Activated CD8-positive, alpha-beta memory T cell treated with anti-CD3 and anti-CD28 coated beads for 1 hour (primary cell): ENCODE measurements at places on chromosomes 16 and 17.
A peak's percentile ranks its signal among the peaks of the same experiment; 100 is the strongest.

DNA sequence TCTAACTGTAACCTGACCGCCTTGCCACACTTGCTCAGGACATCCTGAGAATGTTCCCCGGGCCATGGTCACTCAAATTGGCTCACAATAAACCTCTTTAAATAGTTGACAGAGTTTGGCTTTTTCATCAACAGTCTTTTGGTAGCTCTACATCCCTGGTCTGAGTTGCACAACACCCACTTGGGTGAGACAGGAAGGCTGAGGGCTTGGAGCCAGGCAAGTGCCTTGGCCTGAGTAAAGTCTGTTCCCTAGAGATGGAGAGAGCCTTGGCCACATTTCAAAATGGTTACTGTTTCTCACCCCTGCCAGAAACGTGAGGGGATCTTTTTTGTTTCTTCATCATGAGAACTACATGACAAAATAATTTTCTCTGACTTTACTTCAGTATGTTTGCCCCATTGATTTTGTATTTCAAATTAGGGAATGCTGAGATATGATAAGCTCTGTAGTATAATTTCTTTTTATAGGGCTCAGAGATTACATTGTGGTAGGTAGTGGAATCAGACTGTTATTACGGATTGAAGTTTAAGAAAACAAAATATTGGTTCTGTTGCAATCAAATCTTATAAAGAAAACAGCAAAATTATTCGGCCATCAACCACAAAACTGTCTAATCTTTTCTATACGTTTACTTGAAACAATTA is 53.9 kb upstream of the NETO2 start:
- DNase-seq, result no peak

GRCh38 chr16:12293913-12294312 is 317.4 kb downstream of the SNX29 start:
- no peak for DNase-seq

GRCh38 chr16:47143677-47144558 is at the start of gene NETO2:
Gene NETO2, minus strand, starts transcription at chr16:47143945. Its CDS starts 333 bp downstream, at chr16:47143612.
- peak; percentile 44 for DNase-seq

DNA sequence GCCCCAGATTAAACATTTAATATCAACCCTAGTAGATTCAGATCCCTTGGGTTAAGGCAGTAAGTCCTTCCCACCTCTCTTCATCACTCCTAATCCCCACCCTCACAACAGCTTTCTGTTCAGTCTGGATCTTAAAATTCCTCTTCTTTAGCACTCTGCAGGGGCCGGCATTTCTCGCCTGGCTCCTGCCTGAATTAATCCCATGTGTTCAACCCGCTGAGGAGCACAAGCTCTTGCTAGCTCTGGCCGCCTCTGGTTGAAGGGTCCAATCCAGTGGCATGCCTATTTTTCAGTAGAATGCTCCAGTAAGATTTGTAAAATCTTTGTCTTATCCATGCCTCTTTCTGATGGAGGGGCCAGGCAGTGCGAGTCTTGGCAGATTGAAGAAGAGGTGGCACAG is 59.2 kb downstream of the CYB5B start:
- no peak for DNase-seq

- DNase-seq, result no peak
These were observed 19.0 kb upstream of the ADCY7 start for GRCh38 chr16:50247123-50247905.

DNA sequence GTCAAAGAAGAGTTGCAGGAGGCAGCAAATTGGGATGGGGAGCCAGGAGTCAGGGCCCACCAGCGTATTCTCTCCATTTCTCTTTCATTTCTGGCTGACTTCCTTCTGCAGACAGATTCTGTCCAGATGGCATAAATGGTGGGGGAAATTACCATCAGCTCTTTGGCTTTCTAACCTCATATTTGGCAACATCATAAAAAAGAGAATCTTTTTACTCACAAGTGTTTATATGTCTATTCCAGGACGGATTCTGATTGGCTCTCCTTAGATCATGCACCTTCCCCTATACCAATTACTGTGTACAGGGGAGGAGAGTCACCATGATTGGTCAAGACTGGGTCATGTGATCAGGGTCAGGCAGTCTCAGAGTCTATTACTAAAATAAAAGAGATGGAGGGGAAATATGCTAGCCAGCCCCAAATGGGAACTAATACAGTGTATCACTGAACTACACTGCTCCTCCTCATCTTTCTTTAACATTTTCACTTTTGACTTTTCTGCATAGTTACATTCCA is 537.1 kb upstream of the EEF2KMT start:
- DNase-seq, result no peak

GRCh38 chr16:84362471-84362941 is 5.8 kb upstream of the ATP2C2 start:
- DNase-seq, result no peak

- DNase-seq, result no peak
These were observed 27.6 kb downstream of the CMTM4 start for GRCh38 chr16:66668777-66669444.

- no peak for DNase-seq
These were observed 378.0 kb downstream of the SLC39A11 start for GRCh38 chr17:72714357-72714966.
